ENCODE measurements at places on chromosomes 7 and 10.

- no peak for DNase-seq
Measured at GRCh38 chr7:108291791-108292440, 161.8 kb upstream of the LAMB4 start.

DNA sequence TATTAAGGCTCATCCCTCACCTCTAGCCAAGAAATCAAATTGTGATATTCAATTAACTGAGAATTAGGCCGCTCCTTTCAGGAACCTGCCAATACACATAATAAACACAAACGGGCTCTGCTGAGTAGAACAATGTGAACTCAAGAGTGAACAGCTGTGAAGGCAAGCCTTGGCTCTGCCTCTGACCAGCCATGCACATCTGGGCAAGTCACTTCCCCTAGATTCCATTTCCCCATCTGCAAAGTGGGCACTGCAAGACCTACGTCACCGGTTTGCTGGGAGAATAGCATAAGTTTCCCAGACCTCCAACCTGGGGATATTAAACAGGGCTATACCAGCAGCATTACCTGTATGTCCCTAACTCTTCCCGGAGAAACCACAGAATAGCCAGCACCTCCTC, 355.2 kb downstream of the TNS3 start:
- DNase-seq, result no peak

- DNase-seq, result no peak
Measured at GRCh38 chr10:70715853-70716795, 43.8 kb downstream of the ADAMTS14 start.

DNA sequence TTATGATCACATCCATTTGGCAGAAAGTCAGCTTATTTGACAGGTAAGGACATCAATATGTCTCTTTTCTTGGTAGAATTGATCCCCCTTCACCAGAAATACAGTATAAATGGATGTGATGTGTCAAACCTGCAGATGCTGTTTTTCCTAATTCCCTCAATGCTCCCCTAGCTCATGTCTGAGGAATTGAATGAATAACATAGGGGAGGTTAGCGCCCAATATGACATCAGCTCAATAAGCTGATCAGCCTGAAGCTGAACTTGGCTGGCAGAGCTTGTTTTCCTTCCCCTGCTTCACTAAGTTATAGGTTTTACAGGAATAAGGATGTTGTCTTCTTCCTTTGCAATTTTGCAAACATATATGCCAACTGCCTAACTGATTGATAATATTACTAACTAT, 132.5 kb downstream of the REEP3 start:
- no peak for DNase-seq

DNA sequence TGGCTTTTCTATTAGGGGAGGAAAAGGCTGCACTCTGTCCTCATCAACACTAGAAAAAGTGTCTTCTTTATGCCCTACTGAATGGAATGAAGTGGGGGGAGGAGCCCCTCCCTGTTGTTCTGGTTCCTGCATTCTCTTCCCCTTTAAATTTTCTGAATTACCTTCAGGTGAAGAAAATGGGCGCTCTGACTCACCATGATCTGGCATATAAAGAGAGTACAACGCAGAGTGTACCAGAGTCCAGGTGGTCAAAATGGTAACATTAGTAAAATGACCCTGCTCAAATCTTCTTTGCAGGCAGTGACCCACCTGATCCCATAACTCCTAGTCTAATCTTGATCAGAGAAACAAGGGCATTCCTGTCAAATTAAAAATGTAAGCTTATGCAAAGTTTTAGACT, 80.7 kb downstream of the THSD7A start:
- no peak for DNase-seq

DNA sequence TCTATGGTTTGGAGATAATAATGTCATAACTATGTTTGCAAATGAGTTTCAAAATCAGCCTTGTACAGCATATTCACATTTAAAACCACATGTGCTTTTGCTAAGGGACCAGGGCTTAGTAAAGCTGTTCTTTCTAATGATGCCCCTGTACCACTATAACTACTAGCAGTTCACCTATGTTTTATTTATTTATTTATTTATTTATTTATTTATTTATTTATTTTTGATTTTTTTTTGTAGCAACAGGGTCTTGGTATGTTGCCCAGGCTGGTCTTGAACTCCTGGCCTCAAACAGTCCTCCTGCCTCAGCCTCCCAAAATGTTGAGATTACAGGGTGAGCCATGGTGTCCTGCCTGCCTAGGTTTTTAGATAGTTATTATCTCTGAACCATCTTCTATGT, 96.9 kb downstream of the CFAP58 start:
- DNase-seq, result no peak

DNA sequence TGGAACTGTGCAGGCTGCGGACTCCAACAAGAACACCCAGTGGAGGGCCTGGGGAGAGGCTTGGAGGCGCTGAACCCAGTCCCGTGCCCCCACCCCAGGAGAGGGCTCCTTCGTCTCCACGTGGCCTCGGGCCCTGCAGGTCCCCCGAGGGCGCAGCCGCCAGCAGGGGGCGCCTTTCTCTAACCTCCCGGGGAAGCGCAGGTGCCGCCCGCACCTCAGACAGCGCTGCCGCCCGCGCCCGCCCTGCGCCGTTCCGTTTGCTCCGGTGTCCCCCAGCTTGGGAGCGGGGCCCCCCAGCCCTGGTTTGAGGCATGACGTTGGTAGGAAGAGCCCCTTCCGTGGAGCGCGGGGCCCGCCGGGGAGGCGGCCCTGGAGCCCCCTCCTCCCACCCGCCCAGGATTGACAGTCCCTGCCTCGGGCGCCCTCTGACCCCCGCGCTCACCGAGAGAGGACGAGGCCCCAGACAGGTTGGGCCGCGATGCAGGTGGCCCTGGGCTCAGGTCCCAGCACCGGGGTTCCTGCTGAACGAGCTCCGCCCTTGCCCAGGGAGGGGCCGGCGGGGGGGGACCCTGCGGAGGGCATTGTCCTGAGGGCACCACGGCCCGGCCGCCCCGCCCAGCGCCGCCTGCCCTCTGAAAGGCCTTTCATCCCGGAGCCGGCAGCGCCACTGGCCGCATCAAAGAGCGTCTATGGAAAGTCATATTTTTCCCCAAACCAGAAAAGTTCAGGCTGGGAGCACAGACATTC, 42.8 kb downstream of the FOXL3 start:
- DNase-seq, result peak; percentile 80

GRCh38 chr7:83947260-83947659, 247.3 kb downstream of the SEMA3A start:
- no peak for DNase-seq

DNA sequence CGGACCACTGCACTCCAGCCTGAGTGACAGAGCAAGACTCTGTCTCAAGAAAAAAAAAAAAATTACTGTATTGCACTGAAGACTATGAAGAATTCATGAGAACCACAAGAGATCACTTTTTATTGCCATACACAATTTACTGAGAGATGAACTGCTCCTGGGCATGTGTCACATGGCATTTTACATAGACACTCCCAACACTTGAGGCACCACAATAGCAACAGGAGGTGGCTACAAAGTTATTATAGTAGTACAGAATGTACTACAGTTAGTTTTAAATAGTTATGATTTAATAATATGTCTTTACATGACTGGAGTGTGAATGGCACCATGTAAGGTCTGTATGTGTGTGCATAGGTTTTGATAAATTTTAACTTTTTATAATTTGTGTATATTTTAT, 70.6 kb downstream of the KMT2E start:
- DNase-seq, result no peak

- no peak for DNase-seq
Measured at GRCh38 chr7:122298618-122299017, 5.9 kb downstream of the FEZF1 start.

GRCh38 chr7:11592699-11593098, 239.3 kb downstream of the THSD7A start:
- no peak for DNase-seq

- DNase-seq, result no peak
Measured at GRCh38 chr10:5987747-5988146, 10.4 kb upstream of the IL15RA start.

GRCh38 chr10:978826-979421, 9.3 kb upstream of the GTPBP4 start:
- no peak for DNase-seq

GRCh38 chr10:44008270-44008916, 359.7 kb upstream of the ZNF32 start:
- no peak for DNase-seq

DNA sequence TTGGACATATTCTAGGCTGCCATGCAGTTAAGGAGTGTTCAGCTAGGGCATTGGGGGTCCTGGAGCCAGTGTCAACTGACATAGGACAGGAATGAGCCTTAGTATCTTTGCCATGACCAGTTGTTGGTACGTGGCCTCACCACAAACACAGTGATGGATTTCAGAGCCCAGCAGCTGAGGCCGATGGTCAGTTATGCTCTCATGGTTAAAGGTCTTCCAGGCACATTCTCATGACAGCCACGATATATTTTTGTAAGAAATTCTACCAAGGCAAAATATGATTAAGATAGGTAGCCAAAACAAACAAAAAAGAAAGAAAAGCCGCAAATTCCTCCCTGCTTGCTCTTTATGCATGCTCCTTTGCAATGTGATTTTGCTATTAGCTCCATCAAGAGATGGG, 47.8 kb downstream of the CDHR3 start:
- no peak for DNase-seq

- no peak for DNase-seq
Measured at GRCh38 chr7:151838861-151839381, 38.0 kb downstream of the PRKAG2 start.

DNA sequence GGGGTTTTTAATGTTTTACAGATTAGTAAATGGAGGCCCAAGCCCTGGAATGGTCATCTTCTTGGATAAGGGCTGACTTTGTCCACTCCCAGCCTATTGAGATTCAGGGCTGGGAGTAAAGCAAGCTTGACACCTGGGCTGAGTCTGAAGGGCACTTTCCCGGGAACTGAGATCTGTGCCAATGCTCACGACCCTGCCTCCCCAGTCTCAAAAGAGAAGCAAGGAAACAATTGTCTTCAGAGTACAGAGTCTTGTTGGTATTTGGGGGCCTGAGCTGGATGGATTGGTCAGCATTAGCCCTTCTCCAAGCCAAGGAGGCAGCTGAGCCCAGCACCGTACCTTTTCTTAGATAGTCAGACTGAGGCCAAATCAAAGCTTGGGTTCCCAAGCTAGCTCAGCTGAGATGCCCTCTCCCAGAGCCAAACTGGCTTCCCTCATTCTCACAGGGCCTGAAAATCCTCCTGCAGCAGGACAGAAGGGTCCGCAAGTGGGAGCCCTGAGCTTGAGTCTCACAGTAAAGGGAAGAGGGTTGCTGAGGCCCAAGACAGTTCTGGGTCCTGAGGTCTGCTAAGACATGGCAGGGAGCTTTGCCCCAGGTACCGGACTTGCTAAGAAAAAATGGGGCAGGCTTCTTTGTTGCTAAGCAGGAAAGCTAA, 3.7 kb downstream of the DDIT4 start:
- no peak for DNase-seq

- no peak for DNase-seq
Measured at GRCh38 chr7:25945608-25946007, 206.4 kb upstream of the NFE2L3 start.

DNA sequence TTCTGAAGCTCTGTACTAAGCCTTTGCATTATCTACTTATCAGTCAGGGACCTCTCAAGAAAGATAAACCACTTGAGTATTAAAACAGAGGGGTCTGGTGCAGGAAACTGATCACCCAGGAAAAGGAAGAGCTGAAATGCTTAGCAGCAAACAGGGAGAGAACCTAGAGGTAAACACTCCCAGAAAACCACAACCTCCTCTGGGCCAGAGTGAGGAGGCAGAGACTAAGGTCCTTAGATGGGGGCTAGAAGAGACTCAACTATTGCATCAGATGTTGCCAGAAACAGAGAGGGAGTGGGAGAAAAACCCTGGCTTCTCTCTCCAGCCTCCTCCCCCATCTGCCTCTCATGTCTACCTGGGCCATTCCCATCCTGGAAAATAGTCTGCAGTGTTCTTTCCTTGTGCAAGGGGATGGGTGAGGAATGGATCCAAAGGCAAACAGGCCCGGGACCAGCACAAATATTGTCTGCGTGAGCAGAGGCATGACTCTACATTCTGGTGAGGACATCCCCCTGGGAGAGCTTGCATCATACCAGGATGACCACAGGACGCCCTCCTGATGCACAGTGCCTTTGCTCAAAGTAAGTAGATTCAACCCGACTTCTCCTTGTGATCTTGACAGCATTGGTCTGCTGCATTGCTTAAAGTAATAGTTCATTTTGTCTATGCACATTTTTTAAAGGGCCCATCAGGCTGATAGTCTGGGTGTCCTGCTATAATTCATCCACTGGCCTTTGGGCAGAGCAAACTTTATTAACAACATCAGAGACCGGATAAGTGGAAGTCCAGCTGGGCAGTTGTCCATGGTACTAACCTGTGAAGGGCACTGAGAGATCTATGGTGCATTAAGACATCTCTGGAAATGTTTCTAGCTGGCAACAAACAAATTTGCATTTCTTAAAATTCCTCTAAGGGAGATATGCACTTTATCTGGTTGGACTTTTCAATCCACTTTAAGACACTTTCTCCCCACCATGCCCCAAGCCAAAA, 22.4 kb upstream of the ODAD2 start:
- DNase-seq, result no peak

- no peak for DNase-seq
Measured at GRCh38 chr10:97999066-97999922, 31.1 kb downstream of the CRTAC1 start.

- DNase-seq, result no peak
Measured at GRCh38 chr7:88399036-88399435, 92.3 kb upstream of the STEAP4 start.

DNA sequence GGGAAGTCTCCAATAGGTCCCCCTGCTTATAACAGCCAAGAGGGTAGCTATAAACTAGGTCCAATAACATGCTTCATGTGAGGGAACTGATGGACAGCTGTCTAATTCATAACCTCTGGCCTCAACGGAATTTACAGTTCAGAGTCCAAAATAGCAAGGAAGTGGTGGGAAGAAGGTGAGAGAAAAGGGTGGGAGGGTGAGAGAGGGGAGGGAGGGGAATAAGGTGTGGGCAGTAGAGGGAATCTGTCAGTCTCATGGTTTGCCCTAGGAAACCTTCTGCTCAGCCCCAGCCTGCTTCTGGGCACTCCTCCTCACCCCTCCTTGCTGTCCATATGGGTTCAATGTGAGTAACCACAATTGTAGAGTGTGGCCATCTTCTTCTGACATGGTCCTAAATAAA, 133.4 kb upstream of the ADO start:
- DNase-seq, result no peak

DNA sequence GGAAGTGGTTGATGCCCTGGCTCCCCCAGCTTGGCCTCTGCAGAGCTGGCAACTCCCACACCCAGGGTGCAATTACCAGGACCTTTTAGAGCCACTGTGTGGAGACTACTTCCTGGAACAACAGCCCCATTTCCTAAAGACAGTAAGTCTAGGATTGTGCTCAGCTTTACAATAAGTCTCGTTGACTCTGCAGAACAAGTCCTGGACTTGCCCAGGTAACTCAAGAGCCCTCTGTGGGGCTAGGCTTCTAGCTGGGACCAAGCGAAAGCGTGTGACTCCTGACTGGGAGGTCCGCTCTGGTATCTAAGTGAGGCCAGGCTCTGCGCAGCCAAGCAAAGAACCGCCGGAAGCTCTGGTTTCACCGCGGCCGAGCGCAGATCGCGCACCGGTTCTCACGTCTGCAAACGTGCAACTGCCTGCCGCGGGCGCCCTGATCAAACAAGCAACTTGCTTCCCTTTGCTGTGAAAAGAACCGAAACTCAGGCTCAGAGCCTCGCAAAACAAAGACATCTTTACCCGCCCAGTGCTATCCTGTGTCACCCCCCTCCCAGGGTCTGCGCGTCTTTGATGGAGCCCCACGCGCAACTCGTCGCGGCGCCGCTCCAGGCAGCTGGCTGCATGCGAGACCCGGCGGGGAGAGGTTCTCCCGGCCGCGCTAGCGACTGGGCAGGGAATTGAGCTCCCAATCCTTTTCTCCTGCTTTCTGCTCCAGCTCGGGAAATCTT, 4.4 kb upstream of the PDLIM1 start:
- DNase-seq, result no peak

All from breast epithelium (tissue), 4 donors.